ENCODE measurements at places on chromosomes 6 and 20. TPM values are rescaled to one million over a fixed set of nuclear protein-coding genes. Genes with fewer than 3 reads are reported as not detected.

ADNP gene
- polyA plus RNA-seq = 10.3 TPM

GNMT gene
- 1.2 TPM for polyA plus RNA-seq

MTFR2 gene
- polyA plus RNA-seq = 1.5 TPM

GDAP1L1 gene
- not detected for polyA plus RNA-seq

RAET1G gene
- polyA plus RNA-seq = not detected

TSPO2 gene
- polyA plus RNA-seq = not detected

ABHD16B gene
- polyA plus RNA-seq = 0.19 TPM

TRIM31 gene
- polyA plus RNA-seq = not detected

CCM2L gene
- polyA plus RNA-seq = not detected

ARMH2 gene
- polyA plus RNA-seq = 0.50 TPM

BACH2 gene
- polyA plus RNA-seq = 21.2 TPM

HLA-DRB5 gene
- polyA plus RNA-seq = 92.6 TPM

IL17A gene
- not detected for polyA plus RNA-seq

NRSN1 gene
- not detected for polyA plus RNA-seq

CFAP206 gene
- not detected for polyA plus RNA-seq

CALHM6 gene
- polyA plus RNA-seq = 307 TPM

NKX2-4 gene
- not detected for polyA plus RNA-seq

PIGU gene
- polyA plus RNA-seq = 19.8 TPM

DACT2 gene
- not detected for polyA plus RNA-seq

KCNK15 gene
- polyA plus RNA-seq = not detected

TNFRSF6B gene
- polyA plus RNA-seq = not detected

TFAP2A gene
- not detected for polyA plus RNA-seq

ZFP57 gene
- 1.3 TPM for polyA plus RNA-seq

WFDC12 gene
- not detected for polyA plus RNA-seq

FILIP1 gene
- not detected for polyA plus RNA-seq

RGL2 gene
- polyA plus RNA-seq = 19.0 TPM

BPIFA1 gene
- not detected for polyA plus RNA-seq

XKR7 gene
- not detected for polyA plus RNA-seq

PAK5 gene
- not detected for polyA plus RNA-seq

C6orf132 gene
- not detected for polyA plus RNA-seq
